Fibroblast of skin of right quadriceps (primary cell): ENCODE measurements at places on chromosomes 7 and 10.

DNA sequence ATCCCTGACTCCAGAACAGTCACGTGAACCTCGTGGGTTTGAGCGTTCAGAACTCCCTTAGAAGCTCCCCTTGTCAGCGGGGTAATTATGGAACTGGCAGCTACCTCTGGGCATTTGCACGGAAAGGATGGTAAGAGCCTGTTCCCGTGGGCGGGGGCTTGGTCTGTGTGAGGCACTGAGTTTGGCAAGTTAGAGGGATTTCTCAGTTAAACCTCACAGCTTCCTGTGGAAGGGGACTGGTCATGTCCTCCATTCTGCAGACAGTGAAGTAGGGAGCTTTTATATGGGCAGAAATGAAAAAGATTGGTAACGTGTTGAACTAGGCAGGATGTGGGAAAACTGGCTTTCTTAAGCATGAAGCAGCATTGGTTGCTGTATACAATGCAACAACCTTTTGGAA, 16.0 kb downstream of the PALD1 start:
- DNase-seq: no peak

DNA sequence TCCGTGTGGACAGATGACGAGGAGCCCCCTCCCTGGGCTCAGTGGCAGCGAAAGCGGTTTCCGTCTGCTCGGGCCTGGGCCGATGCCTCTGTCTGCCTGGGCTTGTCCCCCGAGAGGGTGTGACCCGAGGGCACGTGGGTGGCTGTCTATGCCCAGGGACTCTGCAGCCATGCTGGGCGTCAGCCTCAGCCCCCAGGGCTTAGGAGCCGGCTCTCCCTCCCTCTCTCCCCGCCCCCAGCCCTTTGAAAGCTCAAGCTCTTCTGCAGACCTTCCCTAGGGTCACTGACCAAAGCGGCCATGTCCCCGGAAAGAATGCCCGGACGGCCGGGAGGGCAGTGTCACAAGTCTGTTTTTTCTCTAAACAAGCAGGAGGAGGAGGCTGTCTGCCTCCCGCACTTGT, 7.1 kb downstream of the MICALL2 start:
- no peak for DNase-seq

GRCh38 chr10:45418417-45418848, 44.4 kb downstream of the ALOX5 start:
- DNase-seq: no peak

DNA sequence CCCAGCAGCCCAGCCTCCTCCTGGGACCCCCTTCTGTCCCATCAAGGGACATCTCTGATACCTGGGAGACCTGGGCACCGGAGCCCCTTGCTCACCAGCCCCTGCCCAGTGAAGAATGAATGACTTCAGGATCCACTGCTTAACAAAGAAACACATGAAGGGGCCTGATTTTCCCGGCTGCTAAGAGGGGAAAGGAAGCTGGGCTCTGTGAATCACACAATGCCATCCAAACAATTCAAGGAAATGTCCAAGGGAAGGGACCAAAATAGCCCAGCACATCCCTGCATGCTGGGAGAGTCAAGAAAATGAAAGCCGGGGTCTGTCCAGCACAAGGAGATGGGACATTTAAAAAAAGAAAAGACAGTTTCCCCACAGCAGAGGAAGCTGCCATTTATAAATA, 128.7 kb upstream of the JCAD start:
- DNase-seq: no peak

DNA sequence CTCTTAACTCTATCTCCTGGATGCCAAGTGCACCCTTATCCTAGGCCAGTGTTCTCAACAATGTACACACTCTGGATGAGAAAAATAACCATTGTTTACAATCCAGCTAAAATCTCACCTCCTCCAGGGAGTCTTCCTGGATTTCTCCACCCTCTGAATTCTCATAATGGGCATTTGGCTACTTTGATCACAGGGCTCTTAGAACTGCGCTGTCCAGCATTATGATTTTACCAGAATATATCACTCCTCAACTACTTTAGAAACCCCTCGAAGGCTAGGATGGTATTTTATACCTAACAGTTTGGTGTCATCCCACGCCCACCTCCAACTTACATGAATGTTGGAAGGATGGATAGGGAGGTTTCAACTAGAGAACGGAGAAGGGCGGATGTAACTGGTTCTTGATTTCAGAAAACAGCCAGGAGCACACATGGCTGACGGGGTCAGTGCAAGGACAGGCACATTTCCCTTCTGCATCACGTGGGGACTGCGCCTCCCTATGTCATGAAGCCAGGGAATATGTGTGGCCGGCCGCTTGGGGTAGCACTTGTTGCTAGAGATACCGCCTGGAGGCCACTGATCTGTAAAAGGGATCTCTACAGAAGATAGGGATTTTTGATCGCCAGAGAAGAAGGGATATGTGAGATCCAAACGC, 1.2 kb upstream of the ATP6V0E2 start:
- peak; percentile 81 for DNase-seq

- DNase-seq: no peak
Observed at GRCh38 chr10:34475786-34476185, 339.3 kb downstream of the PARD3 start.

GRCh38 chr7:47198159-47198558, 383.8 kb downstream of the TNS3 start:
- no peak for DNase-seq

DNA sequence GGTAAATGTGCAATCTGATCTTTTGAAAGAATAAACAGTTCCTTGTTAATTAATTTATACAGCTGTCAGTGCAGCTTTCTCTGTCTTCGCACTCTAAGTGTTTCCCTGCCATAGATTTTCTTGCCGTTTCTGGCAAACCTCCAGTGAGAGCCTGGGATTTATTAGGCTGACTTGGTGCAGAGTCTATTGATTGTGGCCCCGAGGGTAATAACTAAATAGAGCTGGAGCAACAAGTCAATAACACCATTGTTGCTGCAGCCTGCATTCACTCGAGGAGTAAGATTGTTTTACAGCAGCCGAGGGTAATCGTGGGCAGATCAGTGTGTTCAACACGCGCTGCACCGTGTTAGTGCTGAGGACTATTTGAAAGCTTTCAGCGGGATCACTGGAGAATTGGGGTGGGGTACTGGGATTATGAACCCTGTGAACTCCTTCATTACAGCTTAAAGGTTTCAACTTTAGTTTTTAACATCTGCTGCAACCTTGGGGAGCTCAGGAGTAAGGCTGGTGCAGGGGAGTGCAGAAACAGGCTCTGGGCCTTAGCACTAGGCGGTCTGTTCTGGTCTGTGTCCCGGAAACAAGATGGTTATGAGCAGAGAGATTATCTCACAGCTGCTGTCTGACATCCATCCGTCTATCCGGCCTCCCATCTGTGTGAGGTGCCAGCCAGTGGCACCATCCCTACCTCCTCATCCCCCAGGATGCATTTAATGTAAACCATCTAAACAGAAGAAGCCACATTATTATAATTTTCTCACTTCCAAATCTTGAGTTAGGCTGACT, 174.0 kb upstream of the TCF7L2 start:
- peak; percentile 41 for DNase-seq

DNA sequence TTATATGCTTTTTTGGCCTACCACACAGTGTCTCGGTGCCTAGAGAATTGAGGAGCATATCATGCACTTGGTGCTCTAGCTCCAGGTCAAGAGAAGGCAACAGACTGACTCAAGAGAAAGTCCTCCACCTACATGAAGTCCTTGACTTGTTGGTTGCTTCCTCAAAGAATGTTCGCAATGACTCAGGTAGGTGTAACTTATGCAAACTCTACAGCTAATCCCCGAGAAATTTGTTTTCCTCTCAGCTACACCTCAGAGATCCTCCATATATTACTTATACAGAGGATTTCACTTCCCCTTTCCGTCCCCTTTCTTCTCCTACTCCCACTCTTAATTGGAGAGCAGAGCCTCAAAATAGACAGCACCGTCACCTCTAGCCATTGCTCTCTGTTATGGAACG, 1013.1 kb downstream of the KCNMA1 start:
- no peak for DNase-seq

DNA sequence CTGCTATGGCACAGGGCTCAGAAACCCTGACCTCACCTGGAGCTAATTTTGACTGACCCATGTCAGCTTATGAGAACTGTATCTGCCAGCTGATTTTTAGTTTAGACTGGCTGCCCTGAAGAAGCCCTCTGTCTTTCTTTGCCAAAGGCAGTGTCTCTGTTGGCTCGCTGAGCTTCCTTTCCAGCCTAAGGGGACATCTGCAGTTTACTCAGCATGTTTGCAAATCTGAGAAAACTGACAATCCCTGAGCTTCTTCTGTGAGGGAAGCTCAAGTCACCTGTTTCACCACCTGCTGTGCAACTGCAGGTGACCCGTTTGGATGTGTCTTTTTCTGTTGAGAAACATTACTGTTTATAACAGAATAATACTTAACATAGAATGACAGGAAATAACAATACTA, 46.0 kb downstream of the PRKAR2B start:
- DNase-seq: no peak

- no peak for DNase-seq
Observed at GRCh38 chr7:14480281-14480680, 422.3 kb downstream of the DGKB start.

- peak; percentile 63 for DNase-seq
Observed at GRCh38 chr10:21953585-21954057, 49.9 kb downstream of the DNAJC1 start.

DNA sequence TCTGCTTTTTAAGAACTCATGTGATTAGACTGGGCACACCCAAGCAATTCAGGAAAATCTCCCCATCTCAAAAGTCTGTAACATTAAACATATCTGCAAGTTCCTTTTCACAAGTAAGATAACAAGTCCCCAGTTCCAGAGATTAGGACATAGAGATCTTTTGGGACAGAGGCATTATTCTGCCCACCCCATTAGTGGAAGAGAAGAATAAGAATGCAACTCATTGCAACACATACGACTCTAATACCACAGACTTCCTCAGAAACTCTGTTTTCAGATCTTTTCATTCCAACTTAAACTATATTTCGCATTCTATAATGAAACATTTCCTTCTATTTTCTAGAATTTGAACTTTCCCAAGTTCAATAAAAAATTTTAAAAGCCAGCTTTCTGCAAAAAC, 137.7 kb downstream of the SEMA3C start:
- DNase-seq: no peak

- peak; percentile 58 for DNase-seq
Observed at GRCh38 chr10:79176052-79176501, 107.3 kb downstream of the ZMIZ1 start.

GRCh38 chr10:63801166-63801565, 280.0 kb downstream of the REEP3 start:
- DNase-seq: no peak

- no peak for DNase-seq
Observed at GRCh38 chr10:92834331-92834730, 14.0 kb upstream of the EXOC6 start.

DNA sequence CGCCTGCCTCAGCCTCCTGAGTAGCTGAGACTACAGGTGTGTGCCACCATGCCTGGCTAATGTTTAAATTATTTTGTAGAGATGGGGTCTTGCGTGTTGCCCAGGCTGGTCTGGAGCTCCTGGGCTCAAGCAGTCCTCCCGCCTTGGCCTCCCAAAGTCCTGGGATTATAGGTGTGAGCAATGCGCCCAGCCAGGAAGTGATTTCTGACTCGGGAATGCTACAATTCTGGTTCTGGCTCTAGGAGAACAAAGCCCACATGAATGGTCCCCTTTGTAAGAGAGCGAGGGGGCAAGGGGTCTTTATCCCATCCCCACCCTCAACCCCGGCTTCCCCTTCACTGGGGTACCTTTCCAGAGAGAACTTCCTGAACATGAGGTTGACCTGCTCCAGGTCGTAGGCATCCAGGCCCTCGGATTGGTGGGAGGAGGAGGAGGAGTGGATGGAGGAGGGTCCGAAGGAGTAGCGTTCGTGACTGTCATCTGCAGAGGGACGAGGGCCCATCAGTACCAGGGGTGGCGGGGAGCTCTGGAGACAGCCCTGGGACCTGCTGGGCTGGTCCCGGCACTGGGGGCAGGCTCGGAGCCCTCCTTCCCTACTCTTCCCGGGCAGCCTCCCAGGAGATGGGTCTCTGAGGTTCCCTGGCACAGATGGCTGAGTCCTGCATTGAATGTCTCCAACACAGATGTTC, 79.9 kb upstream of the GNA12 start:
- no peak for DNase-seq

DNA sequence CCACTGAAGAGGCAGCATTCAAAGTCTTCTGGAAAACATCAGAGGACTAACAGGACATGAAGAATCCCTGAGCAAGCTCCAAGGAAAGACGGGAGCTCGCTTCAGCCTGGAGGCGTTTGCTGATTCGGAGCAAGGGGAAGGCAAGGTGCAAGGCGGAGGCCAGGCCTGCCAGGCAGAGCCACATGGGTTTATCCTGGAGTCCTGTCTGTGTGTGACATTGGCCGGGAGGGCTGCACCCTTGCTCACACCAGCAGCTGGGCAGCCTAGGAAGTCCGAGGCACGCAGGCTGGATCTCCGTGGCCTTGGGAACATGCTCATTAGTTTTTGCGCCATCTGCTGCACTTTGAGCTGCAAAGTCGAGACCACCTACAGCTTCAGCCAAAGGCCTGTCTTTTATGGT, 22.3 kb upstream of the LARP4B start:
- DNase-seq: no peak

GRCh38 chr7:22594020-22594419, 94.0 kb upstream of the STEAP1B start:
- DNase-seq: no peak

GRCh38 chr10:4939224-4940072, 23.8 kb upstream of the AKR1C1 start:
- DNase-seq: no peak

DNA sequence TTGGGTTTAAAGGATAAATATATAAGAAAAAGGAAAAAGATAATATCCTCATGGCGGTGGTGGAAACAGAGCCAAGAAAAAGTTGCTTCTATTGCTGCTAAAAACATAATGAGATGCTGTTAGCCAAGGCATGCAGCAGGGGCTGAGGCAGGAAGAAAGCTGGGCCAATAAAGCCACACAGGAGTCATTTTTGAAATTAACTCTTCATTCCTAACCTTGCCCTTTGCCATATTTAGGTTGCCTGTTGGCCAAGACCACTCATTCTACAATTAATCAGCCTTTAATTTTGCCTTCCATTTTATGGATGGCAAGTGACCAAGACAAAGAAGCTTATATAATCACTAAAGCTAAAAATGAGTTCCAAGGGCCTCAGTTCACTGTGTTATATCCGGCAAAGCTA, 58.2 kb downstream of the ARMH3 start:
- DNase-seq: no peak
